ENCODE measurements at places on chromosomes 16 and 17.

GRCh38 chr17:81241648-81242420 lies 2.7 kb downstream of the NDUFAF8 start:
- DNase-seq: peak; percentile 34

DNA sequence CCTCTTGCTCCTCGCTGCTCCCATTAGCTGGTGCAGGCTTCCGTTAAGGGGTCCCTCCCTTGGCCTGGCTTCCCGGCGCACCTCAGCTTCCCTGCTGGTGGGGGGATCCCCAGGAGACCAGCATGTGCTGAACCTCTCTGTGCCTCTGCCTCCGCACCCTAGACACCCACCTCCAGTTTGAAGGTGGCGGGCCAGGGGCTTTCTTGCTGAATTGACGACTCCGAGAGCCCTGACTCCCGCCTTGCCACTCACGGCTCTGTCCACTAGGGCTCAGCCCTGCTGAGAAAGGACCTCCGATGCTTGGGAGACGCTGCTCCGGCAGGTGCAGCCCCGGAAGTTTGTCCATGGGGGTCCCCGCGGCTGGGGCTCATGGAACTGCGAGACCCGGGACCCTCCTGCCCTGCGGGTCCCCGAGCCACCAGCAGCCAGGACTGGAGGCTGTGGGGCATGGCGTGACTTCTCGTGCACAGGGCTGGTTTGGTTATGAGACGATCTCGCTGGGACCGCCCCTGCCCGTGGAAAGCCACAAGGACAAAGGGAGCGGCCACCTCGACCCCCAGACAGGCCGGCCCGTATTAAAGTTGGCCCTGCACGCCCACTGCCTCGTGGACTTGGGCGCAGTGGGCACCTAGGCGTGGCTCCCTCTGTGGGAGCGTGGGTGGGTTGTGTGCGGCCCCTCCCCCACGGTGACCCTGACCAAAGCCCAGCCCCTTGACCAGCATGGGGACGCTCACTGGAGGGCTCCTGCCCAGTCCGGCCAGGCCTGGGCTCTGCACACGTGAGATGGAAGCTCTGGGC lies 8.1 kb downstream of the CHMP6 start:
- no peak for DNase-seq

DNA sequence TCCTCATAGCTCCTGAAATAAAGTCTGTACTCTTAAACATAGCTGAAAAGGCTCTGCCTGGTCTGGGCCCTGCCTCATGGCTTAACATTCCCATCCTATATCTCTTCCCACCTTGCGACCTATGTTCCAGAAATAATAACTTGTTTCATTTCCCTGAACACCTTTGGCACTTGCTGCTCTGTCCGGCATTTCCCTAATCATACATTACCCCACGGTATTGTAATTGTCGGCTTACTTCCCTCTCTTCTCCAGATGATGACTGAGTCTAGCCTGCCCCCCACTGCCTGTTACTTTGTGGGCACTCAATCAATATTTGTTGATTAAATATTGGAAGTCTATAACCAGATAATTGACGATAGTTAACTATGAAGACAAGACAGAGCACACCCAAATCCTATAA lies 23.3 kb upstream of the SUPT4H1 start:
- no peak for DNase-seq

DNA sequence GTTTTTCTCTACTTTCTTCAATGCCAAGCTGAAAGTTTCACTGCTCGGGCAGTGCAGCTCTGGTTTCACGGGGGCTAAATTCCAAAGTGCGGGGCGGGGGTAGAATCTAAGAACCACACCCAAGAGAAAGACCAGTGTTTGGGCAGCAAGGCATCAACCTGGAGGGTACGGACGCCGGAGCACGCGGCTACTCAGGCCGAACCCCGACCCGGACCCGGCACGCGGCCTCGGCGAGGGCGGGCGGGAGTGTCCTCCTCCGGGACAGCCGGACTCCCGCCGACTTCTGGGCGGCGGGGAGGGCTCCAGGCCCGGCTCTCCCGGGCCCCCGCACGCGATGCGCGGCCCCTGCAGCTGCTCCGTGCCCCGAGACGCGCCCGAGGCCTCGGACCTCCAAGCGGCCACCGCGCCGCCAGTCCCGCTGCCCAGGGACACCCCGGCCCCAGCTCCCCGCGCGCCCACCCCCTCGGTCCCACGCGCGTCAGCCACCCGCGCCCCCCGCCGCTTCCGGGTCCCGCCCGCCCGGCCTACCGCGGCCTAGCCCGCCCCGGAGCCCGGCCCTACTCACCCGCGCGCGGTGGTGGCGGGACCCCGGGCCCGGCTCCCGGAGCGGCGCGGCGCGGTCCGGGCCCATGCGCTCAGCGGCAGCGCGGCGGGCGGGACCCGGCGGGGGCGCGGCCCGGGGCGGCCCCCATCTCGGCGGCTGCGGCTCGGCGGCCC lies 561 bp downstream of the AXIN1 start:
- no peak for DNase-seq

- DNase-seq: no peak
Measured at GRCh38 chr16:82580298-82580890, 46.4 kb upstream of the CDH13 start.

DNA sequence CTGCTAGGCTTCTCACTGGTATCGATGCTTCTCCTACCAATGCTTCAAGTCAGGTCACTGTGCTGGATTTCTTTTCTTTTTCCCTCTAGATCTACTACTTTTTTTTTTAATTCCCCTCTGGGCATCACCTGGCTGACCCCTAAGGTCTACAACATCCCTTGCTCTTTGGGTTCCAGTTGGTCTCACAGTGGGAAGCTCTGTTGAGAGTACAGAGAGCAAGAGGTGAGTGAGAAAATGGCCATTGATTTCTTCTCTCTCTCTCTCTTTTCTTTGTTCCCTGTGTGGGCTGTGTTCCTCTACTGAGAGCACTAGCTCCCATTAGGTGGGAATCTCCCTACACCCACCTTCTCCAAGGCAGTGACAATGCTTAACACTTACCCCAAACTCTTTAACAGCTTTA lies 413.4 kb downstream of the KCNJ2 start:
- DNase-seq: no peak

GRCh38 chr17:42184713-42185620 lies at the start of gene HCRT:
HCRT (minus strand) TSS chr17:42185452; CDS start chr17:42185365, 87 bp downstream.
- no peak for DNase-seq

GRCh38 chr16:26344976-26345375 lies 653.2 kb downstream of the HS3ST4 start:
- no peak for DNase-seq
